Adipose tissue (tissue), 3 donors: ENCODE measurements at places on chromosomes 7 and 10. TPM values are rescaled to one million over a fixed set of nuclear protein-coding genes. Genes with fewer than 3 reads are reported as not detected.

EPO gene
- polyA plus RNA-seq, result not detected

H2BK1 gene
- not detected for polyA plus RNA-seq

NPFFR1 gene
- polyA plus RNA-seq, result 0.01 TPM

CTAGE8 gene
- polyA plus RNA-seq, result 0.95 TPM

WNT2 gene
- 0.25 TPM for polyA plus RNA-seq

ENTPD1 gene
- 1.6 TPM for polyA plus RNA-seq

HSPB1 gene
- 537 TPM for polyA plus RNA-seq

MSS51 gene
- polyA plus RNA-seq, result 0.38 TPM

GPER1 gene
- 9.9 TPM for polyA plus RNA-seq

OR2A25 gene
- not detected for polyA plus RNA-seq

VIM gene
- polyA plus RNA-seq, result 2,261 TPM

ZSCAN25 gene
- polyA plus RNA-seq, result 4.7 TPM

PLXDC2 gene
- polyA plus RNA-seq, result 1.5 TPM

MKX gene
- polyA plus RNA-seq, result 1.2 TPM

NPSR1 gene
- polyA plus RNA-seq, result not detected

WASL gene
- polyA plus RNA-seq, result 8.6 TPM

PON1 gene
- polyA plus RNA-seq, result not detected

SPDYE6 gene
- not detected for polyA plus RNA-seq

KNDC1 gene
- 0.13 TPM for polyA plus RNA-seq

TAS2R40 gene
- not detected for polyA plus RNA-seq

ZNF425 gene
- 1.3 TPM for polyA plus RNA-seq

GFRA1 gene
- 13.9 TPM for polyA plus RNA-seq

PNLIPRP1 gene
- 3,165 TPM for polyA plus RNA-seq

CHAT gene
- polyA plus RNA-seq, result not detected

NPC1L1 gene
- 0.34 TPM for polyA plus RNA-seq

VWDE gene
- 0.20 TPM for polyA plus RNA-seq

RPEL1 gene
- not detected for polyA plus RNA-seq
